ENCODE measurements at places on chromosomes 5 and 9.
A peak's percentile ranks its signal among the peaks of the same experiment; 100 is the strongest.

- DNase-seq: no peak
Observed at GRCh38 chr9:112809351-112809848, 58.8 kb downstream of the SNX30 start.

GRCh38 chr9:134171316-134172197 is 7.2 kb upstream of the RNU6ATAC start:
- DNase-seq: no peak

DNA sequence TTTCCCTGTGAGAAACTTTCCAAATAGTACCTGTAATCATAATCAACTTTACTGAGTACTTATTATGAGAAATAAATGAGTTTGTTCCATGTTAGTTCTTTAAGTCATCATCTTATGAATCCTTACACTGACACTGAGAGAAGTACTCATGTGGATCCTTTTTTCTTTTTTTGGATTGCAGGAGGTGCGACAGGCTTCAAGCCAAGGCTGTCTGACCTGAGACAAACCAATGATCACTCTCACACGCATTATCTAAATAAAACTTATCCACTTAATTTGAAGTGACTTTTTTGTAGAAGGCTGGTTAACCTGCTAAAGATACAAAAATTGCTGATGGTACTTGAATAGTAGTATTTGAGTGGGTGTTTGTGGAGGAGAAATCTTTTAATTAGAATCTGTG is 39.5 kb downstream of the JAKMIP2 start:
- DNase-seq: no peak

DNA sequence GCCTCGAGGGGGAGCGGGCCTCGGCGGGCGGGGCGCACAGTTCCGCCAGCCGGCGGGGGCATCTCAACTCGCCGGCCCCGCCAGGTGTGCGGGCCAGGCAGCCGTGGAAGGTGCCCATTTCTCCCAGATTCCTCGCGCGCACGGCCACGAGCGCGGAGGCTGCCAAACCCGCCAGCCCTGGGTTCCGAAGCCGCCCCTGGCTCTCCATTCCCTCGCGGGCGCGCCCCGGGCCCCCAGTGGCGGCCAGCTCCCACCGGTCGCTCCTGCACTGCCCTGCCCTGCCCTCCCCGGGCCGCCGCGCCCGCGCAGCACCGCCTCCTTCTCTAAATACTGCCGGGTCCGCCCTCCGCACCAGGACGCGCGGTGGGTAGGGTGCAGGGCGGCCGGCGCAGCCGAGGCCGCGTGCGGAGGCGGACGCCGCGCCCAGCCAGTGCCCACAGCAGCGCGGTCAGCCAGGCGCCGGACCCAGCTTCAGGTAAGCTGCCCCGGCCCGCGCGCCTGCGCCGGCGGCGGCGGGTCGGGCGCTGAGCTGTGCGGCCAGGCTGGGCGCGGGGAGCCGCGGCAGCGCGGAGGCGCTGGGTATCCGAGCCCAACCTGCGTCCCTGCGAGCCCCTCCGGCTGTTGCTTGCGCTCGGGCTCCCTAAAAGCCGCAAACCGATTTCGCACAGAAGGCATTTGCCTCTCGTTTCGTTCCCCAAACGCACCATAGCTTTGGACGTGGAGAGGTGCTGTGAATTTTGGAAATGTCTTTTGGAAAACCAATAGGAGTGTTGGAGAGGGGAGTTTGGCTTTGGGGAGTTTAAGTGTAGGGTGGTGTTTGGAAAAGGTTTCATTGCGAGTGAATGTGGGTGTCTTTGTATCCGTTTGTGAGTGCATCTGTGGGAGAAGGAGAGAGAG is at the start of gene TMEM171:
TMEM171 (plus strand) TSS at position 354 of the 897 bp plus-strand sequence. CDS start 2,799 bp downstream, outside the sequence.
- DNase-seq: no peak

GRCh38 chr9:78663369-78663768 is 366.4 kb downstream of the PSAT1 start:
- DNase-seq: no peak

GRCh38 chr9:113620377-113621161 is 157.0 kb downstream of the RGS3 start:
- DNase-seq: no peak

GRCh38 chr5:75051217-75051751 is 1.1 kb downstream of the GCNT4 start:
- DNase-seq: no peak

DNA sequence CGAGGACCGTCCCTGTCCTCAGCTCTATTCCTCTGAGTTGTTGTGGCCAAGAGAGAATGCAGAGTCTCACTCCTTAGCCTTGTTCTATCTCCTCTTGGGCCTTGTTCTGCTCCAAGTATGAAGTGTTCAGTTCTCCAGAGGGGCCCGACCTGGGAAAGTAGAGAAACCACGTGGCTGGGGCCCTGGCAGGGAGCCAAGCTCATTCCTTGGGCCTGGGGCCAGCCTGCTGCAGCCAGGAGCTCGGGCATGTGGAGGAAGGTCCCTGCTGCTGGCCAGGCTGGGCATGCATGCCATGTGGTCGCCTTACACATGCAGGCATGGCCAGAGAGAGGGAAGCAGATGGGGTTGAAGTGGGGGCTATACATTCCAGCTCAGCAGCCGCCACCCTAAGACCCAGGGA is 60.7 kb downstream of the COL27A1 start:
- DNase-seq: no peak

GRCh38 chr5:33408816-33409215 is 31.9 kb upstream of the TARS1 start:
- DNase-seq: no peak

GRCh38 chr5:174340226-174340625 is 294.7 kb downstream of the NSG2 start:
- DNase-seq: no peak

DNA sequence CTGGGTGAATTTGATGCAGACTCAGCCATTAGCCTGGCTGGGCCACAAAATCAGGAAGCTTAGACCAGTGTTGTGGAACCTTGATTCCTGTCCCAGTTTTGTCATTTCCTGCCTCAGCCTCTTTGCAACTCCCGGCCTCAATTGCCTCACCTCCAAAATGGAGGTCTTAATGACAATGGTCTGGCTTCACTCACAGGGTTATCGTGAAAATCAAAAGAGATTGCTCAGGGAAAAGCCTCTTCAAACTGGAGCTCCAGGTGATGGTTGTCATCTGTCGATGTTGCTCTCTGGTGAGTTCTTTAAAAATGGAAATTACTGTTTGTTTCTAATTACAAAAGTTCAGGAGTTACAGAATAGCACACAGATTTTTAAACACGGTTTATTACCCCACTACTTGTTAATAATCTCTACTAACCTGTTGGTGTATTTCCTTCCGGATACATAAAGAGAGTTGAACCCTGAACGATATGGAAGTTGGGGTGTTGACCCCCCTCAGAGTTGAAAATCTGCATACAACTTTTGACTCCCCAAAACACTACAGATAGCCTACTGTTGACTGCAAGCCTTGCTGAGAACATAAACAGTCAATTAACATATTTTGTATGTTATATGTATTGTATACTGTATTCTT is 109.9 kb upstream of the CPEB4 start:
- no peak for DNase-seq

- no peak for DNase-seq
Observed at GRCh38 chr5:119161430-119161829, 90.5 kb downstream of the DMXL1 start.

- DNase-seq: no peak
Observed at GRCh38 chr9:116360016-116360415, 206.4 kb downstream of the PAPPA start.

DNA sequence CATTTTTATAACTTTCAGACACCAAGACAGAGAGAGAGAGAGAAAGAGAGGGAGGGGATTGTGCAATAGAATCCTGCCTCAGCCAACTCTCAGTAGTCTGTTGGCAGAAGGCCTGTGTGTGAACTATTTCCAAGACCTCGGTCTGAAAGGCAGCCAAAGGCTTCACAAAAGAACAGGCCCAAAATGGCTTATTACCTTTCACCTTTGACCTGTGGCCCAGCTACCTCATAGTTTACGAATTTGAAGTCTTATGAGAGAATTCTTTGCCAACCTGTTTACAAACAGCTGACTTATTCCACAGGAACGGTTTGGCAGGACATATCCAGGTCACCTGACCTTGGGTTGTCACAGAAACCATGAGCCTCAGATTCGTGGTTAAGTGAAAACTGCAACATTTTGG is 48.6 kb downstream of the NR2F1-AS1 start:
- DNase-seq: no peak

DNA sequence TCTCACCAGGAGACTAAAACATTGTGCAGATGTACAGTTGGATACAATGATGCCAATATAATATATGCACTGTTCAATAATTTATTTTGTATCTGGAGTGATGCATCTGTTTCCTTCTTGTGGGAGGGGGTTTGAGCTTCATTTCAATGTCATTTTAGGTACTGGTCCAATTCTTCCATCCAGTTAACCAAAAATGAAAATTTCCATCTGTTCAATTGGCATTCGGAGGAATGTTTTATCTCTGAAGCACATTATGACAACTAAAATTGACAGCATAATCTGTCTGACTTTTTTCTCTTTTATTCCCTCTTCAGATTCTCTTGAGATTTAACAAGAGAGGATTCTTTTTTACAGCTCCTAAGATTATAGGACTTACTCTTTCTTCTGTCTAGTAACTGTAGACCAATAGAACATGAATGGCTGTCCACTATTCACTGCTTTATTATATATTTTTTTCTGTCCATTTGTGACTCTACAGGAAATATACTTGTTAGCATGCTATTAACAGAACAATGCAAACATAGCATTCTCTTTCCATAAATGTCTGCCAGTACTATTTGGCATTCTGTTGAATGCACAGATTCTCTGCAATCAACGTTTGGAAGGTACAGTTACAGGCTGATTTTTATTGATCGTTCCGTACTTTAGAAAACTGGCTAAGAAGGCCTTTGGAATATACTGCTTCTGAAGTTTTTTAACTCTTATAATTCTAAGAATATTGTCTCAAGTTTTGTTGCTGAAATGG is 57.8 kb downstream of the NDUFAF2 start:
- no peak for DNase-seq

DNA sequence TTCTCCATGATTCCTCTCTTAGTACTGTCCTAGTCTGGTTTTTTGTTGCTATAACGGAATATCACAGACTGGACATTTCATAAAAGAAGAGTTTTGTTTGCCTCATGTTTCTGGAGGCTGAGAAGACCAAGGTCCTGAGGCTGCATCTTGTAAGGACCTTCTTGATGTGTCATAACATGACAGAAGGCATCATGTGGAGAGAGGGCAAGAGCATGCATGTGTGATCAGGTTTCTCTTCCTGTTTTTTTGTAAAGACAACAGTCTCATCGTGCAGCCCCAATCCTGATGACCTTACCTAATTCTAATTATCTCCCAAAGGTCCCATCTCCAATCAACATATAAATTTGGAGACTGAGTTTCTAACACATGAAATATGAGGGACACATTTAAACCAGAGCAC is 108.4 kb downstream of the MSX2 start:
- DNase-seq: no peak

GRCh38 chr9:27572061-27572460 is 1.2 kb downstream of the C9orf72 start:
- DNase-seq: no peak

DNA sequence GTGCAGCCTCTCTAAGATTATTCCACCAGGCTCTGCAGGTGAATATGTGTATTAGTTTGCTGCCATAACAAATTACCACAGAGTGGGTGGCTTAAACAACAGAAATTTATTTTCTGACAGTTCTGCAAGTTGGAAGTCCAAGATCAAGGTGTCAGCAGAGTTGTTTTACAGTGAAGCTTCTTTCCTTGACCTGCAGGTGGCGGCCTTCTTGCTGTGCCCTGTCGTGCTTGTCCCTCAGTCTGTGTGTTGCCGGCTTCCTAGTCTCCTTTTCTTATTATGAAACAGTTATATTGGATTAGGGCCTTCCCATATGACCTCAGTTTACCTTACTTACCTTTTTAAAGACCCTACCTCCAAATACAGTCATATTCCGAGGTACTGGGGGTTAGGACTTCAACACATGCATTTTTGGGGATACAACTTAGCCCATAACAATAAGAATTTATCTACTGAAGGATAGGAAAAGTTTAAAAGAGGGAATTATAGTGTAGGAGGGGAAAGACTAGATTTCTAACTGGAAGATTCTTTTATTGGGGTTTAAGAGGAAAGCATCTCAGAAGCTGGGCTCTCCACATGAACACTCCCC is 97.4 kb downstream of the OSTF1 start:
- peak; percentile 58 for DNase-seq

DNA sequence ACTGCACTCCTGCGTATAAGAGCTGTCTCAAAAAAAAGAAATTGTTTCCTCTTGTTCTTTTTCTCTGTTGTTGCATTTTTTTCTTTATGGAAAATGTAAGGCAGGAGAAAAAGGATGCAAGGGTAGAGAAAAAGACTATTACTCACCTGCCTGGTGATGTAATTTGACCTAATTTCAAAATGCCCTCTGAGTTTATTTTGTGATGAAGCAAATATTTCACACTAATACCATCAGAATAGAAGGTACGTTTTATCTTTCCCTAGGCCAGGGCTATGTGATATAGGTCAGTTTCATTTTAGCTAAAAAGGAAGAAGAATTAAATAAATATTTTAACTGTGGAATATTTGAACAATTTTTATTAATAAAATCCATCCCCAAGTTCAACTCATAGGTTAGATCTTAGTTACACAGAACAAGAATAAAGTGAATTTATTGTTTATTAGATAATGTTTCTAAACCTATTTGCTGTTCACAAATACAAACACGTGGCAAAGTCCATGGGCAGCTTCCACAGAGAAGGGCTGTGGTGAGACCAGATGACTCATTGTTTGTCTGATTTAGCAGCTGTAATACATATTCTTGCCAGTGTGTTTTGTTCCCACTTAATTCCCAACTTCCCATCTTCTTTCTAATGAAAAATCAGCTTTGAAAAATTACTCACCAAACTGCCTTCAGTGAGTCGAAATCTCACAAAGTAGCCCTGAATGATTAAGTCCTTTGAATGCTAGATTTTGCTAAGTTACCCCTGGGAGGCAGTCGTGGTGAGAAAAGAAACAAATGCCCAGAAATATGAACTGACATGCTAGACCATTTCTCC is 52.8 kb upstream of the CCDC112 start:
- DNase-seq: no peak

DNA sequence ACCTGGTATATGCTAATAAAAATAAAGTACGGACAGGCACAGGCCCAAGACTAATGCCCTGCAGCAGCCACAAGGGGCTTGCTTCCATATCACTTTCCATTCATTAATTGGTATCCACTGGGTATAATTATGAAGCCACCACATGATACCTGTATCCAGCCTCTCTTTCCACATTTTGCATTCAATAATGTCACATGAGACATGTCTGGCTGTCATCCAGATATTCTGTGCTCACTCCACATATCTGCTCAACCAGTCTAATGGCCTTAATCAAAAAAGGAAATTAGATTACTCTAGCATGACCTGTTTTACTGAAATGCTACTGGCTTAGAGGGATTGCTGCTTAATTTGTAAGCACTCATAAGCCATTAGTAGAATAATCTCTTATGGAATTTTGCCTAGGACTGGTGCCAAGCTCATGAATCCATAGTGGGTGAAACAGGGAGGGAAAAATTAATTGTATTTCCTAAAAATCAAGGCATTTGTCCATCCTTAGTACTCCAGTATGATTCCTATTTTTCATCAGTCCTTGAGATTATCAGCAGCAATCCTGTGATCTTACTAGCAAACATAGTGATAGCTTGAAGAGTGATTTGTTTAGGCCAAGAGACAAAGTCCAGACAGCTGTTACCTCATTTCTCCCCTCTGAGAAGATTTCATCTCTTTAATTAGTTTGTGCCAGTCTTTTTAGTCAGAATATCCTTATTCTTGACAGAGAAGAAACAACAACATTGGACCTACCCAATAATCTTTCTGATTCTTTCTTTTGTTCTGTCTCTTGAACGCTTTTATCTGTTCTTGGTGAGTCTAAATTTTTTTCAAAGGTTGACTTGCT is 119.2 kb upstream of the ABCA1 start:
- DNase-seq: no peak

GRCh38 chr9:95217936-95218335 is 99.6 kb downstream of the FANCC start:
- no peak for DNase-seq
